Activated CD4-positive, alpha-beta T cell treated with anti-CD3 and anti-CD28 coated beads for 48 hours (primary cell): ENCODE measurements at places on chromosomes 2 and 18.

GRCh38 chr18:140670-141266 is 17.6 kb upstream of the USP14 start:
- DNase-seq, result no peak

DNA sequence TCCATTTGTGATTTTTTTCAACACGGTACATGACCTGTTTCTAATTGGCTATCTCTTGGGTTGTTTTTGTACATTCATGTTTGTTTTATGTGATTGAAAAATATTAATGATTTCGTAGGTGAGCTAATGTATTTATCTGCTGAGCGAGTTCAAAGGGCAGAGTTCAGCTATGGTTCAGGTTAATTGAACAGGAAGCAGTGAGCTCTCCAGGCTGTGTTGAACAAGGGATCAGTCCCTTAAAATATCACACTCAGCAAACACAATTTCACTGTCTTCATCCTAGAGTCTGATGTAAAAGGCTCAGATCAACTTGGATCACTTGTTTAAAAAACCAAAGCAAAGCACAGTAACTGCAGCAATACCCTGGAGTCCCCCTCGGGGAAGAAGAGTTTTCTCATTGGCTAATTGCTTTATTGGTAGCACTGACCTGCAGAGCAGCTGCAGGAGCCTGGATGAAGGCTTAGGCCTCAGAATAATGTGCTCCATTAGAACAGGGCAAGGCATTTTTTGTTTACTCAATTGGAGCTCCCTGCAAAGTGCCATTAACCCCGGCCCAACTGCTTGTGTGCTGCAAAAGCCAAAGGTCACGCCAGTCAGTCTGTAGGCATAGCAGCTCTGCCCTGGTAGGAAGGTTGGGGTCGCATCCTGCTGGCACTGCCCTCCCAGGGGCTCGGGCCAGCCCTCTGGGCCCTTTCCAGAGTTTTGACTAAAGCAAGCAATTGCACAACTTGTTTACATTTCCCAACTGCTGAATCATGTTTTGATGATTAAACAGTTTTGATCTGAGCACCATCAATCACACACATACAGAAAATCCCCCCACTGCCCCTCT is 10.5 kb downstream of the ONECUT2 start:
- no peak for DNase-seq

DNA sequence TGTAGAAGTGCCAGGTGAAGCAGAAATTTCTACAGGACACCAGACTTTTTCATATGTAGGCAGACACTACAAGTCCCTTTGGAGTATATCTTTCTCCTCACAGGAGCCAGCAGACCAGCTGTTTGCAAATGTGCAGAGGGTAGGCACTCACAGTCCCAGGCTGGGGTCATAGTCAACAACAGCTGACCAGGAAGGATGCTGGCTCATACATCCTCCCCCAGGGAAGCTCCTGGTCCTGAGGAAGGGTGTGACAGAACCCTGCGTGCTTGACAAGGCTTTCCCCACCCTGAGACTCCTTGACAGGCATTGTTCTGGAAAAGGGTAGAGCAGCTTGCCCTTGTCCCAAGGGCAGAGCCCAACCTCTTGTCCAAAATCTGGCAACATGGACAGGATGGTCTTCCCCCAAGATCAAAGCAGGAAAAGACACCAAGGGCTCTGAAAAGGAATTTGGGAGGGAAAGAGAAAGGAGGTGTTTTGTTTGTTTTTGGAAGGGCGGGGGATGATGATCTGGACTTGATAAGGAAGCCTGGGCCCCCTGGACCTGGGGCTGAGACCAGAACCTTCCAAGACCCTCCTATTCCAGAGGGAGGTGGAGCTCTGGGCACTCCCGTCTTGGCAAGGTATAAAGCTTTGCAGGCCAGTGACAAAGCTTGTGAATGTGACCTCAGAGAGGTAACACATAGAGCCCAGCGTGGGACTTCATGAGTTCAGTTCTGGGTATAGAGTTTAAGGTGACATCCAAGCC is 87.1 kb downstream of the GFPT1 start:
- no peak for DNase-seq

DNA sequence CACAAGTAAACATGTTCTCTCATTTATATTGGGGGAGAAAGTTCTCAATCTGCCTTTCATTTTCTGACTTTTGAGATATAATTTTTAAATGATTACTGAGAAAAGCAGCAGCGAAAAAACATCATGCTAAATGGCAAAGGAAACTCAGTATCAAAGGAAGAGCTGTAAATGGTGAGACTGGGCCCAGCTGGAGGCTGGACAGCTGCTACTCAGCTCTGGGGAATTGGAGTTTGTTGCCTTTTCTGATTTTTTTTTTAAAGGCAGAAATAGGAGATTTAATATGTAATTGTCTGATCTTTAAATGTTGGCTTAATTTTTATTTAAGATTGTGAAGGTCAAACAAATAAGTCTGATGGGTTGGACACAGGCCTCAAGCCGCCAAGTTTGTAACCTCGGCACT is 137.1 kb upstream of the TACR1 start:
- DNase-seq, result no peak

- DNase-seq, result no peak
These were observed 141.1 kb downstream of the MBD5 start for GRCh38 chr2:148161909-148162435.

GRCh38 chr18:79353267-79353666 is 42.5 kb upstream of the NFATC1 start:
- DNase-seq, result no peak

DNA sequence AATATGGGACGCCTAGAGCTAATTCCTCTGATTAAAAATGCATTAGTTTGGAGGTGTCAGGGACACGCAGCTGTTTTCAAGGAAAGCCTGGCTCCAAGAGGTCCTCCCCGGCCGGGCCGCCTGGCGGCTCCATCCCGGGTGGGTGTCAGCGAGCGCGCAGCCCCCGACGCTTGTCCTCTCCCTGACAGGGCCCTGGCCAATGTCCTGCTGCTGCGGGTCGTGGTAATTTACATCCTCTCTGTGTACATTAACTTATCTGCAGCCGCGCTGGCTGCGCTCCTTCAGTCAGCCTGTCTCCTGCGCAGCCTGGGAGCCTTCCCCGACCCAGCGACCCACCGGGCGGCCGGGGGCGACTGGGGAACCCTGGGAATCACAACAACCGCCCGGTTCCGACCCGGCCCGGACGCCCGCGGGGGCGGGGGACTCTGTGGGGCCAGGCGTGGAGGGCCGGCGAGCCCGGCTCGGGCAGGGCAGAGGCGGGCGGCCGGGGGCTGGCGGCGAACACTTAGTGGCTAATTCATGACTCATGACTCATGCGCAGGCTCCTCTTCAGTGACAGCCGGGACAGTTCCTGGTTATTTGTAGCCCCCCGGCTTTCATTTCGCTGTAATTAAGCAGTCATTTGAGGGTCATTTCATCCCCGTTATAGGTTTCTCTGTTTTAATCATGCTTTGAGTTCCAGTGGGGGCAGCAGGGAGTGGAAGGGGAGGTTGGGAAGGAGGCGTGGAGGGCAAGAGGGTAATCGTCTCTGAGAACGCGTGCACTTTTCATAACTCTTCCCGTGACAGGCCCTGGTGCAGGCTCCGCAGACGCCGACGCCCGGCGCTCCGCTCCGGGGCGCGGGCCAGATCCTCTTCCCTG is 141.9 kb upstream of the CTAGE1 start:
- DNase-seq, result peak; percentile 2

GRCh38 chr2:15763822-15764682 is 172.4 kb downstream of the DDX1 start:
- DNase-seq, result no peak

- no peak for DNase-seq
These were observed 288.7 kb downstream of the LPIN1 start for GRCh38 chr2:12035029-12035720.

GRCh38 chr2:65320946-65321345 is 93.3 kb downstream of the ACTR2 start:
- DNase-seq, result no peak

DNA sequence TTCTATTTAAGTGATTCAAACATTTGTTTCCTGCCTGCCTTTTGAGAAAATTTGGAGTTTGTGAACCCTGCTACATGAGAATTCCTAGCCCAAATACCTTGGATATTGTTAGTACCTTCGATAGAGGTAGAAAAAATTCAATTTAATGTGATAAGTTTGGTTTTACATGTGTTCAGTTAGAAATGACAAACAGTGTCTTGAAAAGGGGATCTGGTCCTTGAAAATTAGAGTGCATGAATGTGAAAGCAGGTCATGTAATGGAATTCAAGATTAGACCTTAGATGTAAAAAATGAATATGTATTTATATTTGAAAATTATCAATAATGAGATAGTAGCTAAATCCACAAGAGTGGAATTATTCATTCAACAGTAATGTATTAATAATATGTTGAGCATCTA is 70.5 kb downstream of the PIK3C3 start:
- no peak for DNase-seq

DNA sequence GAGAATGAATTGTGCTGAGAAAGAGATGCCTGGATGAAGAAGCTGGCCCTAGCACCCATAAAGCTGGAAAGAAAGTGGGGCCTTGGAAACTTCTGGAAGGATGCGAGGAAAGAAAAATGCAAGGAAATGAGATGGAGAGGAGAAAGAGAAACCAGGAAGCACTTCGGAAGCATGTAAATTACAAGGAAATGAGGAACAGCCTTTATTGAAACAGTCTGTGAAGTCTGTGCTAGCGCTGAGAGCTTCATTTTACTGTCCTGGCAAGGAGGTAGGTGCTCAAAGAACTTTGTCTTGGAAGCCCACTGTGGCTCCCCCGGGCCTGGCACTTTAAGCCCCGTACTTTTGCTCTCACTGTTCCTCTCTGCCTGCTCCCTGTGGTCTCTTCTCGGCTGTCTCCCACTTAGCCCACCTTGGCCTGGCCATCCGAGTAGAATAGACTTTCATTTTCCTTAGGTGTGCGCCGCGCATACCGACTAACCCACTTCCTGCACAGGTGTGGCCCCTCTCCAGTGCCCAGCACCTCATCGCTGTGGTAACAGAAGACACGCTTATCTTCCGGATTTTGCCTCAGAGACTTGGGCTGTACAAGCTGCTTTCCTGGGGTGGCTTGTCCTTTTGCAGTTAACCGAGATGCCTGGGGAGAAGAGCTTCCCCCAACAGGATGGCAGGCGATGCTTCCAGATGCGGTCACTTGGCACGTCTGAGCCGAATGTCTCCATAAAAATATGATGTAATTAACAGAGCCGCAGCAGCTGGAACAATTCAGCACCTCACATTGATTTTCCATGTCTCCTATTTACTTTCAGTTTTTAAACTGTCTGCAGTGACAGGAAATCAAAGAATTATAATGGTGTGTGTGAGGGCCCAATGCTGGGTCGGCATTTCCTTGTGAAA is 199.6 kb downstream of the HRH4 start:
- peak; percentile 32 for DNase-seq

- DNase-seq, result no peak
These were observed 5.5 kb downstream of the DCTN1 start for GRCh38 chr2:74374509-74375205.

- no peak for DNase-seq
These were observed 45.3 kb downstream of the CD28 start for GRCh38 chr2:203751685-203752271.

- no peak for DNase-seq
These were observed 60.4 kb downstream of the CIB4 start for GRCh38 chr2:26580751-26581150.

DNA sequence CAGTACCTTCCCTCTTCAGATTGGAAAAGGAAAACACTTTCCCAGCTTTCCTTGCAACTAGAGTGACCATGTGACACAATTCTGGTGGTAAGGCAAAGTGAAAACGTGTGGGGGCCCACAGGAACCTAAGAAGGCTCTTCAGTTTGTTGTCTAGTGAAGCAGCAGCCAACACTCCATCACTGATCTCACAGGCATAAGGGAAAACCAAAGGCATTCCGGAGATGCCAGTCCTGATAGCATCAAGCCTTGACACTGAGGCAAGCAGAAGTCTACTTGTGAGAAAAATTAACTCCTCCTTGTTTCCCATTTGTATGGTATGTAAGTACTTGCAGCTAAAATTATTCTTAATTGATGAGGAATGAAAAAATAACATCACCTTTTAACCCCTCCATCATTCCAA is 88.3 kb downstream of the ETAA1 start:
- DNase-seq, result no peak

DNA sequence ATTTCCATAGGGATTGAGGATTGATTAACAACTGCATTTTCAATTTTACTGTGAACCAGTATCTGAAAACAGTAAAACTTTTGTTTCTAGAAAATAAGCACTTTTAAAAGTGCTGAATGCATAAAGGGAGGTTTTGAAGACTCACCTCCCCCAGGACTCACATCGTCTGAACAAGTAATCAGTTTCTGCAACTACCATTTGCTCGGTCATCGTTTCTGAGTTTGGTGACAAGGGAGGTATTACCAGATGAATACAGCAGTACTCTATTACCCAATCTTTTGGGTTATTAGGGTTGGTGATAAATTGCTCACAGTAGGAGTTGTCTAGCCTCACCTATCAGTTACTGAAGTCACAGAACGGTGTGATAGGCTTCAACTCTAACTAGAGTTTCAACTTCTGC is 234.5 kb upstream of the FN1 start:
- DNase-seq, result no peak

- DNase-seq, result no peak
These were observed 806.4 kb downstream of the TRIB2 start for GRCh38 chr2:13522917-13523821.

DNA sequence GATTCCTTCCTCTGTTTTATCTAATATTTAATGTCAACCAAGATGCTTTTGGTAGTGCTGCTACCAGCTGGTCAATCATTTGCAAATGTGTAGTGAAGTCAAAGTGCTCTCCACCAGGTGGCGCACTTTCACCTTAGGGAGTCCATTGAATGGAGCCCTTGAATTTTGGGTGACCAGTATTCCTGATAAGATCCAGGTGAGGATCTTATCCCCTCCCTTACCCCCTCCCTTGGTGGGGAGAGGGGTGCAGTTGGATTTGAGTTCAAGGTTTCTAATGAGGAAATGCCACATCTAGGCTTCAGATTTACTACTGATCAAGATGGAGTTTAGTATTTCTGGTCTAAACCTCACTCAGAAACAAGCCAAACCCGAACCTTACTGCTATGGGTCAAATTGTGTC is 12.0 kb upstream of the E2F6 start:
- DNase-seq, result peak; percentile 90

- DNase-seq, result no peak
These were observed 172.1 kb downstream of the DSC3 start for GRCh38 chr18:30870466-30870865.

DNA sequence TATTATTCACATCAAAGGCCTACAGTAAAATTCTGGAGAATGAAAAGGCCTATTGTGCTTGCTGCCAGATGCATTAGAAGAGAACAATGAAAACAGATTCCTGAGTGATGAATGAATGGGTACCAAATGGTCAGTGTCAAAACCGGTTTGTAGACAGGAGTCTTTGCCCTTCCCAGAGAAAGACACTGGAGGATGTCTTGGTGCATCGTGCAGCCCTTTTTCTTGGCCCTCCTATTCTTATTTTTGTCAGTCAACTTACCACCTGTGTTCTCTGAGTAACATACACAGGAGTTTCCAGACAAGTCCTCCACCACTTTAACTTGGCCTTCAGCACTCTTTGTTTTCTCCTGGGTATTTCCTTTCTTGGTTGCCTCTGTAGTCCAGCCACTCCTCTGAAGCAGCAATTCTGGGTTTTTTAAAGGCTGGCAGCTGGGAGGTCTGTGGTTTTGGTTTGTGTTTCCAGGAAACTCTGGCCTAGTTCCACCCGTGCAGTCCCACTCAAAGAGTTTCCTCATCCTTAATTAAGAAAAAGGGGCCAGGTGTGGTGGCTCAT is 29.4 kb downstream of the PSTPIP2 start:
- peak; percentile 17 for DNase-seq
